ENCODE measurements at places on chromosomes 4 and X.

GRCh38 chrX:103063191-103063845 lies 653 bp downstream of the BEX1 start:
- peak; percentile 75 for DNase-seq

DNA sequence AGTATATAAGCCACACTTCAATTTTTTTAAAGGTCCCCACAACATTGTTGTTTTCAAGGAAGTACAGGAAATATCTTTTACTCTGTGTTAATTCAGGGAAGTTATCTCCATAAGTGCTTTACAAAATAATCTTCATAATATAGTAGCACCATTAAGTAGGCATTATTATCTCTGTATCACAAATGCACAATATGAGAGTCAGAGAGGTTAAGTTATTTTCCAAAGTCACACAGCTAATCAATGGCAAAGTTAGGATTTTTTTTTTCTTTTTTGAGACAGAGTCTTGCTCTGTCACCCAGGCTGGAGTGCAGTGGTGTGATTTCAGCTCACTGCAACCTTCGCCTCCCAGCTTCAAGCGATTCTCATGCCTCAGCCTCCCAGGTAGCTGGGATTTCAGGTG lies 35.1 kb upstream of the PI4K2B start:
- DNase-seq = no peak

- no peak for DNase-seq
These were observed 48.9 kb upstream of the TEX13A start for GRCh38 chrX:105269386-105269785.

DNA sequence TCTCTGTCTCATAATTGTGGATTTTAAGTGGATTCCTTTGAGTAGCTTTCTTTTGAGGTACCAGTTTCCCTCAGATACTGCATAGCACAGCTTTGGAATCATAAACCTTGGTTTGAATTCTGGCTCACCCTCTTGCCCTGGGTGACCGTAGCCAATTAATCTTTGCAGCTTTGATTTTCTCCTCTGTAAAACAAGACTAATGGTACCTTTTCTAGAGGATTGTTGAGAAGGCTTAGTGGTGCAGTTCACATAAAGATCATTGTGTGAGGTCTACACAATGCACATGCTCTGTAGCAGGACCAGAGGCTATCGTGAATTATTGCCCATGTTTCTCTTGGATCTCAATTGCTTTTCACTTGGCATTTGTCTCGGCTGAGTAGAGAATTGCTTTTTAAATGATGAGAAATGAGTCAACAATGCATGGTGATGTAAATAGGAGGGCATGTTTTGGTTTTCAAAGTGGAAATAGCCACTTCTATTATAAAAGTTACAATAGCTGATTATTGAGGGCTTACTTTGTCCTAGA lies 47.9 kb downstream of the TMEM131L start:
- no peak for DNase-seq

DNA sequence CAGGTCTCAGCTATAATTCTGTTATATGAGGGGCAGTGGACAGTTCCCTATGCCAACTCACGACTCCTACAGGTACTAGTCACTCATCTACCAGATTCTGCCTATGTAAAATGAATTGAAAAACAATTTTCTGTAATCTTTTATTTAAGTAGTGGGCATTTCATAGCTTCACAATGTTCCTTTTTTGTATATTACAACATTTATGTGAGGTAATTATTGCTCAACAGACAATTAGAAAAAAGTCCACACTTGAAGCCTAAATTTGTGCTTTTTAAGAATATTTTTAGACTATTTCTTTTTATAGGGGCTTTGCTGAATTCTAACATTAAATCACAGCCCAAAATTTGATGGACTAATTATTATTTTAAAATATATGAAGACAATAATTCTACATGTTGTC lies 20.4 kb downstream of the EREG start:
- no peak for DNase-seq

- DNase-seq = no peak
These were observed 2.6 kb upstream of the TMEM192 start for GRCh38 chr4:165115301-165115700.

DNA sequence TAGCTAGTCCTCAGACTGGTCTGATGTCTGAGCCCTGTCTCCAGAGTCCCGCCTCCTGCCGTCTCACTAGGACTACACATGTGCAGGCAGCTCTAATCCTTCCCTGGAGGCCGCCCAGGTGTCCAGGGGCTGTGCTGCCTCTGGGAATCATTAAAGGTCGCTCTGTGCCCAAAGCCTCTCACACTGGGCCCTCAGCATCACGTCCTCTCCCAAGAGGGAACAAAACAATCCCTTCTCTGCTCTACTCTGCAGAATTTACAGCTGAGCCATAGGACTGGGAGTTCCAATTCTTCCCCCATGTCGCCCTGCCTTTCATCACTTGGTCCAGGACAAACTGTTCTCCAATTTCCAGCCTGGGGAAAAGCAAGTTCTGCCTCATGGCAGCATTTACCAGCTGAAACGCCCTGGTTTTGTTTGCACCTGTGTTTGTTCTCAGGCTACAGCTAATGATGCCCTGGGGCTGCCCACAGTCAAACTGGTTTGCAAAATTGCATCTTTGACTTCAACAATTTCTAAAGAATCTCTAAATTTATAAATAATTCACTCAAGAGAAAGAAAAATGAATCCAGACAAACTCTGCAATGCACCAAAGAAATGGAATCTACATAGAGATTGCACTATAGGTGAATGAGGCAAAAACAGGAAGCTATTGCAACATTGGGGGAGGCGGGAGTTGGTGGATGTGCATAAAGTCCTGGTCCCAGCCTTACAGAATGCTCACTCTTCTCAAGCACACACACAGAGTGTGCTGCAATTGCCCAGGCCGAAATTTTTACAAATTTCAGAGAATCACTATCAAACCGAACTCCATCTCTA lies 7.2 kb upstream of the MRFAP1 start:
- DNase-seq = no peak

GRCh38 chr4:128868758-128869157 lies 59.3 kb downstream of the JADE1 start:
- no peak for DNase-seq

DNA sequence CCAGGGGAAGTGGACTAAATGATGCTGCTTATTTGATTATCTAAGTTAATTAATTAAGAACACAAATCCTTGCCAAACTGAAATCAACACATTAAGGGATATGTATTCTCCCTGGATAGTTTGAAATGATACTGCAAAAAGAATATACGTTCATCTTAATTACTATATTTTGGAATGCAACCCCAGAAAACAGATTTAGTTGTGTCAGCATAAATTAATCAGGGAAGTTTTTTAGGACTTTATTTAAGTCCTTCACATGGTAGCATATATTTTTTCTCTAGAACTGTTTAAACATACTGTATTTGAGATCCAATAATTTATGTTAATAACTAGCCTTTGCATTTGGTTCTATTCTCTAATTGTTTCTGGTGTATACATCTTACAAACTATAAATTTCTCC lies 52.5 kb downstream of the NRK start:
- no peak for DNase-seq

DNA sequence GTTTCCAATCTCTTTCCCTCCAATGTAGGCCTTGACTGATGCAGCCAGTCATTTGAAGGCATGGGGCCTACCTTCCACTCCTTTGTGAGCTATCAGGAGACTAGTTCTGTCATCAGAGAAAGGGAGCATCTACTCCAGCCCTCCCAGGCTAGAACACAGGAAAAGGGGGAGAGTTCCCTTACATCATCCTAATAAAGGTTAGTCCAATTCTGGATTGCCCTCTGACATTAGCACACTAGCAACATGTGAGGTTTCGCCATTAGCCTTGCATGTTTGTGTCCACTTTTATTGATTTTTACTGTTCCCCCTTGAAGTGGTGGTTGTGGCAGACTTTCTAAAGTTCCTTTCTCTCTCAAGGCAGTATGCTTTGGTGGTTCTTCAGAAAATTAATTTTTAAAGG lies 67.3 kb downstream of the ZFX start:
- no peak for DNase-seq

All from NCI-H524 (cell line).